ENCODE measurements at places on chromosomes 1 and 21. TPM values are rescaled to one million over a fixed set of nuclear protein-coding genes. Genes with fewer than 3 reads are reported as not detected.

Gene PUM1
- total RNA-seq: 158 TPM

Gene CELA3A
- not detected for total RNA-seq

Gene SLAMF7
- not detected for total RNA-seq

Gene FNDC10
- total RNA-seq: 15.2 TPM

Gene PTPN22
- total RNA-seq: not detected

Gene RGS5
- 30.1 TPM for total RNA-seq

Gene CD5L
- not detected for total RNA-seq

Gene SAMSN1
- total RNA-seq: 4.6 TPM

Gene FTCD
- total RNA-seq: 6.8 TPM

Gene L1TD1
- total RNA-seq: 423 TPM

Gene ELAPOR1
- 1.1 TPM for total RNA-seq

Gene AXDND1
- total RNA-seq: 0.46 TPM

DNA sequence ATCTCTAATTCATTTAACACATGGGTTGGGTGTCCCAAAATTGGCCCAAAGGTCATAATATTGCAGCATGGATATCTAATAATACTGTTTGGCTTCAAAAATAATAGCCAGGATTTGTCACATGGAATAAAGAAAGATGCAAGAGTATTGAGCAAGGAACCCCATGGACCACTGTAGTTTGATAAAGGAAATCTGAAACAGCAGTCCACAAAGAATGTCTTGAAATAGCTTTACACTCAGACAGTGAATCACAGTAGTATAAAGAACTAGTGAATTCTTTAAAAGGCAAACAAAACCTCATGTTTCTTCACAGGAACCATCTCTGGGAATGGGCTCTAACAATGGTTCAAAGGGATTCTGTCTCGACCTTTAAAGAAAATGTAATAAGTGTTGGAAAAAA lies 576.1 kb upstream of the ZRANB2 start:
- H3K27me3 ChIP-seq: no peaks in the 10 kb centered on the region
- no peak for DNase-seq
- no peak overlapping the region for H3K4me3 ChIP-seq
- H3K4me1 ChIP-seq: no peaks in the 10 kb centered on the region
- no peaks in the 10 kb centered on the region for H3K36me3 ChIP-seq

GRCh38 chr1:201739492-201740085 lies 89.4 kb upstream of the IPO9 start:
- no peak overlapping the region for H3K27ac ChIP-seq
- H3K4me1 ChIP-seq: peaks cover 34% of the 10 kb centered on the region
- peak overlapping the region; percentile 91 for H3K4me3 ChIP-seq
- DNase-seq: peak; percentile 74
- no peaks in the 10 kb centered on the region for H3K27me3 ChIP-seq

DNA sequence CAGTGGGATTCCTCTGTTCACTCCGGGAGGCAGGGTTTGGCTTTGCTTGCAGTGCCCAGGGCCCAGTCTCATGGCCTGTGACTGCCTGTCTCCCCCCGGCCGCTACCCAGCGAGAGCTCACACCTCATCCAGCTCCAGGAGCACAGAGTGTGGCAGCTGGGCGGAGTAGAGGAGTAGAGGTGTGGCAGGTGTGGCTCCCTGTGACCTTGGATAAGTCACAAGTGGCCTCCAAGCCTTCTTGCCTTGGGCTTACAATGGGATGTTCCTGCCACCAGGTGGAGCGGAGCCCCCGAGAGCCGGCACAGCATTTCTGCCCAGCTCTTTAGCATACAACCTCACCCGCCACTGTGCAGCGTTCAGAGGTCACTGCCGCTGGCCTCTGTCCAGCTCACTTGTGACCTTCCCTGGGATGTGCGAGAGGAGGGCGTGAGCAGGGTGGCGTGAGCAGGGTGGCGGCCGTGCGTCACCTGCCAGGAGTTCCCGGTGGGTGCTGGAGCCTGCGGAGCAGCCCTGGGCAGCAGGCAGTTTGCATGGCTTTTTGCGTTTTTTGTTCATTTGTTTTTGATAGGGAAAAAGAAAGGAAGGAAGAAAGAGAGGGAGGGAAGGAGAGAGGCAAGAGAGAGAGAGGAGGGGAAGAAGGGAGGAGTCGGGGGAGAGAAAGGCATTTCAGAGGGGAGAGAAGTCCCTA lies 42.4 kb downstream of the CRYAA start:
- H3K4me1 ChIP-seq: no peaks in the 10 kb centered on the region
- no peaks in the 10 kb centered on the region for H3K27me3 ChIP-seq
- no peak overlapping the region for H3K4me3 ChIP-seq
- DNase-seq: peak; percentile 59
- no peak overlapping the region for H3K27ac ChIP-seq

GRCh38 chr1:222283147-222283768 lies 264.6 kb downstream of the HHIPL2 start:
- H3K36me3 ChIP-seq: no peaks in the 10 kb centered on the region
- no peaks in the 10 kb centered on the region for H3K4me1 ChIP-seq
- DNase-seq: no peak
- H3K27ac ChIP-seq: no peak overlapping the region
- no peaks in the 10 kb centered on the region for H3K27me3 ChIP-seq
- H3K4me3 ChIP-seq: no peak overlapping the region

DNA sequence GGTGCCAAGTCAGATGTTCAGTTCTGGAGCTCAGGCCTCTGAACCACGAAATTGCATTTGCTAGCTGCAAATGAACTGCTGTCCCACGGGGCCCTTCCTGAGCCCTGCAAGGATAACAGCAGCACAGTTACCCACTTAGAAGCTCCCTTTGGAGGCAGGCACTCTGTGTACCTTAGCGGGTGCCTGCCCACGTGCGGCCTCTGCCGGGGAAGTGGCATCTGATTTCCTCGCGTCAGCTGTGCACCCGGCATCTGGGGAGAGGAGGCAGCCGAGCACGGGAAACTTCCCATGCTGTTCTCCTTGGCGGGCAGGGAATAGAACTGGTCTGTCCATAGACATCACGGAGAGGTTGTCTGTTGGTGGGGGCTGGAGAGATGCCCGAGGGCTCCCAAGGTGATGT lies 148.0 kb upstream of the C1orf174 start:
- H3K27ac ChIP-seq: no peak overlapping the region
- no peaks in the 10 kb centered on the region for H3K36me3 ChIP-seq
- DNase-seq: no peak
- H3K4me1 ChIP-seq: peaks cover 3% of the 10 kb centered on the region
- no peaks in the 10 kb centered on the region for H3K27me3 ChIP-seq

DNA sequence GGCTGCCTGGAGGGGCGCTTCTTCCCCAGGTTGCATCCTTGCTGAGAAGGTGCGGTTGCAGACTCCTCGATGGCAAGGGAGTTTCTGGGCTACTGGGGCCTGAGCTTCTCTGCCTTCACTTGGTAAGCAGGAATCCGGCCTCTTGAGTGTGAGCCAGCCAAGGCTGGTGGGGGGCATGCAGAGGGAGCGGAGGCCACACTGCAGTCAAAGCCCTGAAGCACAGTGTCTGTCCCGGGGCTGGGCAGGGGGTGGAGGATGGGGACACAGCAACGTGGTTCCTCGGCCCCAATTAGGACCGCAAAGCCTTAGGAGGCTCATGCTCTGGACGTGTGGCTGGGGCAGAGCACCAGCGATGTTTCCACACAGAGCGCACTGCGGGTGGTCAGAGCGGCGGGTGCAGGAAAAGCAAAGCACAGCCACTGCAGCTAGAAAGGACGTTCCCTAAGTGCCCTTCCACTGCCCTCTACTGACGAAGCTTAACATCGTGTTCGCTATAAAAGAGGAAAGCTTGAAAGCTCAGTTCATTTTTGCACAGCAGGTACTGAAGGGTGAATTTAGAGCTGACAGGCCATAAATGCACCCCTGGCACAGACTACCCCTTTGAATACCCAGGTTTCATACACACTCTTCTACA lies 60.7 kb upstream of the COG2 start:
- H3K36me3 ChIP-seq: peaks cover 9% of the 10 kb centered on the region
- no peaks in the 10 kb centered on the region for H3K4me1 ChIP-seq
- H3K27ac ChIP-seq: no peak overlapping the region

DNA sequence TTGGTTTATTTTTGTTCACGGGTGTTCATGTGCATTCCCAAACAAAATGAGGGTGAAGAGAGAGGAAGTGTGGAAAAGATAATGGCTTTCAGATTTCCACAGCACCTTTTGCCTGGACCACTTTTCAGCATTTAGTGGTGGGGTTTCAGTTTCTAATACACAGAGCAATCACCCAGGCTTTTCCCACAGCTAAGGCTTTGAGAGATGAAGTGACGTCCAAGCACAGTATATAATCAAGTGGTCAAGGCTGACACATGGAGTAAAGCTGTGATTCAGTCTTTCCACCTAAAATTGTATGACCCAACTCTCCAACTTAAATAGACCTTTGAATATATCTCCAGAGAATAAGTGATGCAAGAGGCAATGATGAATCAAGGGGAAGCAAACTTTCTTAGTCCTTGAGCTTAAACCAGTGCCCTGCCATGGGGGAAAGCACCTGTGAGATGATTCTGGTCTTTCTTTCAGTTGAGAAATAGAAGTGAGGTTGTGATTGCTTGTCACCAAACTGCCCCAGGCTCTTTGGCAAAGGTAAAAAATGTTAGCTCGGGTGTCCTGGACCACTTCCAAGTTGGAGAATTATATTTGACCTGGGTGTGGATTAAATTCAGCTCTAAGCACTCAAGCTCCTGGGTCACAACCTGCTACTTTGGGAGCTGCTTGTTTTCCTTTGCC lies 2.4 kb upstream of the PIK3R3 start:
- H3K27me3 ChIP-seq: no peaks in the 10 kb centered on the region
- no peak overlapping the region for H3K27ac ChIP-seq
- DNase-seq: no peak
- peaks cover 6% of the 10 kb centered on the region for H3K4me1 ChIP-seq

GRCh38 chr1:174931214-174931613 lies 68.5 kb upstream of the CACYBP start:
- no peak overlapping the region for H3K27ac ChIP-seq
- H3K4me3 ChIP-seq: no peak overlapping the region
- DNase-seq: no peak
- H3K27me3 ChIP-seq: no peaks in the 10 kb centered on the region

GRCh38 chr1:117077267-117077666 lies 17.1 kb downstream of the TTF2 start:
- no peaks in the 10 kb centered on the region for H3K4me1 ChIP-seq
- no peak overlapping the region for H3K27ac ChIP-seq
- H3K27me3 ChIP-seq: no peaks in the 10 kb centered on the region
- no peak for DNase-seq

- H3K27ac ChIP-seq: no peak overlapping the region
- peaks cover 3% of the 10 kb centered on the region for H3K4me1 ChIP-seq
- H3K27me3 ChIP-seq: no peaks in the 10 kb centered on the region
- DNase-seq: no peak
Measured at GRCh38 chr21:34110594-34111202, 37.3 kb downstream of the MRPS6 start.

GRCh38 chr1:165815725-165816124 lies 11.7 kb upstream of the UCK2 start:
- H3K27me3 ChIP-seq: no peaks in the 10 kb centered on the region
- H3K36me3 ChIP-seq: no peaks in the 10 kb centered on the region
- H3K4me3 ChIP-seq: no peak overlapping the region
- no peaks in the 10 kb centered on the region for H3K4me1 ChIP-seq

DNA sequence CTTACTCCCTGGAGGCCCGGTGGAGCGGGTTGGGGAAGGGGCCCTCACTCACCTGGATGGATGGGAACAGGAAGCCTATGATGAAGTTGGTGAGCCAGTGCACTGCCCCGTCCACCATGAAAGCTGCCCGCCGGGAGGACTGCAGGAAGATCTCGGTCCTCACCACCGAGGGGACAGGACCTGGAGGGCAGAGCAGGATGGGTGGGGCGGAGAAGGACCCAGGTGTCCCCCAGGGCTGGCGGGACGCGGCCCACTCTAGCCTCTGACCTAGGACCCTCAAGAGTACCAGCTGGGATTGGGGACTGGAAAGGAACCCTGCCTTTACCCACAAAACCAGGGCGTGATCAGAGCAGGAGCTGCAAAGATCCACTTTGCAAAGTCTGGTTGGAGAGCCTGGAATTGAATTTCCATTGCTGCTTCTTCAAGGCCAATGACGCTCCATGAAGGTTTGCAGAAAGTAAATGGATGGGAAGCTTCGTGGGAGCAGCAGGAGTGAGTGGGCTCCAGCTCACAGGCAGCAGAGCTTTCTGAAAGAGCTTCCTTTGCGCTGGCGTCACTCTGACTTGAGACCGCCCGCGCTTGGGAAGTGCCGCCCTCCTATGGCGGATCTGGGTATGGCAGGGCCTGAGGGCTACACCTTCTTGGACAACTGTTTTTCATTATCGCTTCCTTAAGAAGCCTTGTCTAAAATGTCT lies 21.4 kb downstream of the SLC2A7 start:
- no peaks in the 10 kb centered on the region for H3K36me3 ChIP-seq
- H3K4me3 ChIP-seq: no peak overlapping the region

GRCh38 chr1:119740896-119741780 lies 27.6 kb downstream of the HMGCS2 start:
- DNase-seq: no peak
- no peaks in the 10 kb centered on the region for H3K27me3 ChIP-seq
- H3K27ac ChIP-seq: no peak overlapping the region

DNA sequence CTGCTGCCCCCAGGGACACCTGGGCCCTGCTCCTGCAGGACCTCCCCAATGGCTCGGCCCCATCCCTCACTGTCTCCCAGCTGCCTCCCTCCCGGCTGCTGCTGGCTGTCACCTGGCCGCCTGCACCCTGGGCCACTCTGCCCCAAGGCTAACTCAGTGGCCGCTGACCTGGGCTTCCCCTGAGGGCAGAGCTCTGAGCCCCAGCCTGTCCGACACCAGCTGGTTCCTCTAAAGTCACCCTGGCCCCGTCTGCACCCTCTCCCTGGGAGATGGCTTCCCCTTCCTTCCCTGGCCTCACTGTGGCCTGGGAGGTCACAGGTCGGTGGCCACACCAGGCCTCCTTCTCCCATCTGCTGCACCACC lies 15.0 kb downstream of the ITGB2 start:
- no peaks in the 10 kb centered on the region for H3K27me3 ChIP-seq
- no peak for DNase-seq
- H3K4me3 ChIP-seq: no peak overlapping the region
- no peaks in the 10 kb centered on the region for H3K36me3 ChIP-seq

DNA sequence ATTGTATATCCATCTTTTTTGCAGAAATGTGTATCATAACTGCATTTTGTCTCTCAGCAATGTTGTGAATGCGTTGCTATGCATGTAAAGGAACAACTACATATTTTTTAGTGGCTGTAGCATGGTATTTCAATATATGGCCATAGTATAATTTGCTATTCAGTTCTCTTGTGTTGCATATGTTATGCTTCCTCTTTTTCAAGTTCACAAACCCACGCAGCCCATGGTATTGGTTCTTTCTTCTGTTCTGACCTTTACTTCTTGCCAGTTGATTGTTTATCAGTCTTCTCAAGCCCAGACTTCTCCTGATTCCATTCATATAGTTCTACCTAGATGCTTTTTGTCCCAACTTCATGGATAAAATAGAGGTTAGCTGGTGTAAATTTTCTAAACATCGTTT lies 6.1 kb downstream of the SLC22A15 start:
- no peaks in the 10 kb centered on the region for H3K36me3 ChIP-seq
- no peak overlapping the region for H3K27ac ChIP-seq
- H3K4me3 ChIP-seq: no peak overlapping the region
- H3K27me3 ChIP-seq: no peaks in the 10 kb centered on the region

DNA sequence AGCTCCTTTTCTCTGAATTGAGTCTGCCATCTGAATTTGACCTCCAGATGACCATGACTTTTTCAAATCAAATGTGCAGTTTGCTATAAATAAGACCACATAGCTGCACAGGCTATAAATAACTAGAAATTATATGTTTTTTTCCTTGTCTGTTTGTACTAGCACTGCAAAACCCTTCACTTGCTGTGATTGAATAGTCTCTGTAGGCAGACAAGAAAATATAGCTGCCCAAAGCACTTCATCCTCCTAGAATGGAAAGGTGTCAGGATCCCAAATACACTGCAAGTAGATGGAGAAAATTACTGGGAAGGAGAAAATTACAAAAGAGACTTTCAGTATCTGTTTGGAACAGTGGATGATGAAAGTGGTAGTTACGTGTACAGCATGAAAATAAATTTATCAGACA lies 175.8 kb downstream of the APP start:
- no peak for DNase-seq
- peaks cover 27% of the 10 kb centered on the region for H3K36me3 ChIP-seq

Data from H9 (cell line).